Stimulated activated CD8-positive, alpha-beta memory T cell treated with anti-CD3 and anti-CD28 coated beads, Interleukin-4, amount 100 ng/mL, for 1 hour (primary cell): ENCODE measurements at places on chromosomes 2 and 18.

DNA sequence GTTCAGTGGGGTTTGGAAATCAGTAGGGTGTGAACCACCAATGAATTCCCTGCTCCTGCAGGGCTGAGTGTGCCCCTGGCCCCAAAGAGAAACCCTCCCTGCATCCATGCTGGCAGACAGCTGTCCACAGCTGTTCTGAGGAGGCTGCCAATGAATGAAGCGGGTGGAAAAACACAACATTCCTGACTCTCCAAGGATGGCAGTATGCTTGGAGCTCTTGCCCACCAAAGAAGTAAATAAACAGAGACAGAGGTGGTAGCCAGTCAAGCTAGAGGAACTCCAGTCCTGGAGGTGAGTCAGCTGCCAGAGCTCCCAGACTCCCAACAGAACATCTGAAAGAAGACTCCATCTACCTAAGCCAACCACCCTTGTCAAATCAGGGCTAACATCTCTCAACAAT is 6.2 kb downstream of the ZBTB7C start:
- DNase-seq: no peak

DNA sequence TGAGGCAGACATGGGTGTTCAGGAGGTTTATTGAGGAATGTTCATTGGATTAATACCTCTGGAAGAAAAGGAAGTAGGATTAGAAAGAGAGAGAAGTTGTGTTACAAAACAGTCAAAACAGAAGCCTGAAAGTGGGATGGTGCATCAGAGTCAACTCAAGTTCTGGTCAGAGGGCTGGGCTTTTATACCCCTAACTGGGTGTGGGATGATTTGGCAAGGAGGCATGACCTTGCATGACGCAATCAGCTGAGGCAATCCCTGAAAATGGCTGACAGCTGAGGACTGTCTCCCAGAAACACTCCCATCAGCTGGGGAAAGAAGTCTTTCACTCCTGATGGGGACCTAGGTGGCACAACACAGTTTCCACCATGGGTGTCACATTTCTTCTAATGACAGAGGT is 818.2 kb downstream of the SATB2 start:
- no peak for DNase-seq

GRCh38 chr2:171515672-171516298 is 6.5 kb upstream of the CYBRD1 start:
- no peak for DNase-seq

DNA sequence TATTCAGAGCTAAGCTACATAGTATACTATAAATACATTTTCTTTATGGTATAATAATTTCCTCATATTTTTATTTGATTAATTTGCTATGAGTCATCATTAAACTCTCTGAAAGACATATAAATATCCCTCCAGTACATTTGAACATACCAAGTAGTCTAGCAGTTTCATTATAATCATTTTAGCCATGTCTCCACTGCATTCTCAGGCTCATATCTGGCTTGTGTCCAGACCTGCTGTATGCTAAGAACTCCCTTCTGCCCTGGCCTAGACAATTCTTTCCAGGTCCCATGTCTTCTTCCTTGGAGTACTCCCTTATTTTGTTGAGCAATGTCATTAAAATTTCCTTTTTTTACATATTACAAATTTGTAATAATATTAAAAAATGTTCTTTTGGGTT is 16.6 kb upstream of the DYNC1I2 start:
- DNase-seq: no peak

- DNase-seq: no peak
Observed at GRCh38 chr2:26086779-26087178, 52.9 kb downstream of the RAB10 start.

DNA sequence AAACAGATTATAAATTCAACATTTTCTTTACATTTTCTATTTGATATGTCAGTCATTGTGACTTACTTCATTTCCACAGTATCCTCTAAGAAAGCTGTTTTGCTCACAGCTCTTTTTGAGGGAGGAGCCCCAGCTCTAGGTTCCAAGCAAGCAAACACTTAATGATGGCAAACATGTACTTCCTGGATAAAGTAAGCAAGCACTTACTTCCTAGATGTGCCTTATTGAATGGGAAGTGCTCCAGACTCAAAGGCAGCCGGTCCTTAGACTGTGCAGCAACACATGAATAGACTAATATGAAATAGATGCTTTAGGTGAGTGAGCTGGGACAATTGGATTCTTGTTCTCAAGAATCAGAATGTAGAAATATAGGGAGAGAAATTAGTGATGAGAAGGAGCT is 2149.8 kb upstream of the PIK3C3 start:
- DNase-seq: no peak

- DNase-seq: no peak
Observed at GRCh38 chr2:199791326-199791725, 59.7 kb downstream of the FTCDNL1 start.

DNA sequence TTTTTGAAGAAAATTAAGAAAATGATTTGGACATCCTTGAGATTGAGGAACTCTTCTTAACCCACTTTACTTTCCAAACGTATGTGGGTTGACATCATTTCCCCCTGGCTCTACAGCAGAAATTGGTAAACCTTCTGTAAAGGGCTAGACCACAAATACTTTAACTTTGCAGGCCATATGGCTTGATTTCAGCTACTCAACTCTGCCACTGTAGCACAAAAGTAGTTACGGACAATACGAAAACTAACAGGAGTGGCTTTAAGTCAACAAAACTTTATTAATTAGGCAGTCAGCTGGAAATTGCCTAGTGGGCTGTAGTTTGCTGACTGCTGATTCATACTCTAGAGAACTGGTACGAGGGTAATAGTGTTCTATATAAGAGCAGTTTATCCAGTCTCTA is 83.2 kb upstream of the DTNB start:
- no peak for DNase-seq

DNA sequence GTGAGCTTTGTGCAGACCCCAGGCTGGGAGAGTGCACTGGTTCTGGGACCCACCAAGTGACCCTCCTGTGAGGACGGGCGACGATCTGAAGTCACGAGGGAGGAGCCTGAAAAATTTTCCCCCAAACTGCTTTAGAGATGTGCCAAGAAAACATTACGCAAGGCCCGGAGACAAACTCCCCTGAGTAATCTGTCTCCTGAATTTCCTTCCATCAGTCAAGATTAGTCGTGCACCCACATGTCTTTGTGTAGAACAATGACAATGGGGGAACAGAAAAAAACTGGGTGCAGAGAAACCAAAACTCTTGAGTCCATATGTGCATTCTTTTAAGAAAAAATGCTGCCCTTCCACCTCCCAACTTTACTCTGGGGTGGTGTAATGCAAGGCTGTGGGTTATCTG is 12.6 kb upstream of the NCK2 start:
- no peak for DNase-seq

DNA sequence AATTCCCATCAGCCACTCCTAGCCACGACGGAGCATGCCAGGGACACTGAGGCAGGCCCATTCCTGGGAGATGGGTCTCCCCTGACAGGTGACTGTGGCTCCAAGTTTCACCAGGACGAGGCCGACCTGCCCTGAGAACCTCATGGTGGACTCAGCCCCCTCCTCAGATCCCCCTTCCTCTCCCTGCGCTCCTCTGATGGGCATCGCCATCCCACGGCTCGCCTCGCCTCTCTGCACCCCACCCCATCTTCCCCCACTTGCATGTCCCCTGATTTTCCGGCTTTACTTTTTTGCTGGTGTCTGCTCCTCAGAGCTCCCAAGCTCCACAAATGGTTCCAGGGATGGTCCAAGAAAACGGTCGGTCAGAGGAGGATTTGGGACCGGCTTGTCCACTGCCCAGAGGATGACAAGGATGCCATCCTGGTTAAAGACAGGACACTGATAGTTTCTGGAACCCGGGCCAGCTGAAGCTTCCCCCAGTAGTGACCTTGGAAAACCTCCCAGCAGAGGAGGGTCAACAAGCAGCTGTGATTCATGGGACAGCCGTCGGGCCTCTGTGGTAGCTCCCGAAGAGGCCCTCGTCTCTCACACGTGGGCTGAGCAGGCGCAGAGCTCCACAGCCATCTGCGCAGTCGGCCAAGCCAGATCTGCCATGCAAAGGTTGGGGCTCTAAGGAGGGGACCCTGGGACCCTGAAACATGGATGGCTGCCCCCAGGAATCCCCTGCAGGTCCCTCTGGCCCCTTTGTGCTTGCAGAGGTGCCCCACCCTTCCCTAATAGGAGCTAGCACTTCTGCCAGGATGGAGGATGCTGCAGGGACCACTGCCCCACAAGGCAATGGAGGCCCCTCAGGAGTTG is 87.8 kb upstream of the SLC66A3 start:
- DNase-seq: no peak

DNA sequence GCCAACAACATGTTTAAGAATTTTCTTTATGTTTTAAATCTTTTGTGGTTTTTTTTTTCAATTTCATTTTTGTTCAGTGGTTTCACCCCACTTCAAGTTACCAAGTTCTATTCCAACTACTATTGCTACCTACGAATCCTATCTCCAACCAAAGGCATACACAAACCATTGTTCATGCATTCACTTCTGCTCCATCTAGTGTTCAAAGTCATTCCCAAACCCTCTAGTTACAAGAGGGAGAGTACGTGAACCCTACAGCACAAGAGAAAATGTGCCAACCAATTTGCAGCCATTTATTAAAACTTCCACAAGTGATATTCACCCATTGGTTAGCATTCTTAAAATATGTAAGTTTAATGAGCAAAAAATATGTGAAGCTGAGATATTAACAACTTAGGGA is 295.1 kb upstream of the KYNU start:
- no peak for DNase-seq

GRCh38 chr2:22499082-22499839 is 885.7 kb upstream of the KLHL29 start:
- no peak for DNase-seq

GRCh38 chr18:63981719-63982118 is 11.8 kb downstream of the SERPINB8 start:
- DNase-seq: no peak
